NCI-H146 (cell line): ENCODE measurements at places on chromosomes 12 and 14.
A peak's percentile ranks its signal among the peaks of the same experiment; 100 is the strongest.

DNA sequence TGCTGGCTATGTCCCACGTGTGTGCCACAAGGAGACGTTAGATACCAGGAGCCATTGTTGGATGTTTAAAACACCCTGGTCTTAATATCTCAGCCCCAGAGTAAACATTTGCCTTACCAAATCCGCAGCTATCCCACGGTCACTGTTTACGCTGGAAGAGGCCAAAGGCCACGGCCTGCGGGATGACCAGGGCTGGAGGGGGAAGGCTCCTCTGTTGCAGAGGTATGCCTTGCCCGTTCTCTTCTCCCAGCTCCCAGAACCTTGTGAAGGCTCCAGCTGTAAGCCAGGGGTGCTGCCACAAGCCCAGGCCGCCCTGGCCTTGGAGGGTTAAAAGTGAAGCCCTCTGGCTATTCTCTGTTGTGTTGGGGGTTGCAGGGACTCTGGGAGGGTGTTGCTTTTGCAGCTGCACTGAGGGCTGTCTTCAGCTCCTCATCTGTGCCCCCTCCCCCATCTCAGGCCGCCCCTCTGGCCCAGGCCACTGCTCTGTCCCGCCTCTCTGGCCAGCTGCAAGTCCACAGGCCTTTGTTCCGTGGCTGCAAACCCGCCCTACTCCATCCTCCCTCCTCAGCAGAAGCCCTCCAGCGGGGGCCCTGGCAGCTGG lies 2.5 kb downstream of the PLEKHG3 start:
- DNase-seq, result no peak

- no peak for DNase-seq
These were observed 283.4 kb downstream of the CEP128 start for GRCh38 chr14:80658155-80658554.

DNA sequence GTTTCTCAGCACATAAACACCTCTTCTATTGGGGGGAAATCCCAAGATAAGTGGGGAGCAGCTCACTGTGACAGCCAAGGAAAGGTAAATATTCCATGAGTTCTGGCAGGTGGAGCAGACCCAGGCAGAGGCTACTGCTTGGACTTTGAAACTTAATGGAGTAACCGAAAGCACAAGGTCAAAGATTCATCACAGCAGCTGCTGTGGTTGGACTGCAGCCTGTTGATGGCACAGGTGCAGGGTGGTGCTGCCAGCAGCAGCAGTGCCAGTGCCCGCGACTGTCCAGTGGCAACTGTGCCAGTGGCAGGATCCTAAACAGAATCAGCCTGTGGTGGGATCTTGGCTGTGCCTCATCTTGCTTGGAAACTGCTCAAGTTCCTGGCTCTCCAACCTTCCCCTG lies 81.4 kb upstream of the ARID2 start:
- DNase-seq, result no peak

GRCh38 chr14:63692310-63693020 lies 35.4 kb downstream of the SGPP1 start:
- DNase-seq, result no peak

DNA sequence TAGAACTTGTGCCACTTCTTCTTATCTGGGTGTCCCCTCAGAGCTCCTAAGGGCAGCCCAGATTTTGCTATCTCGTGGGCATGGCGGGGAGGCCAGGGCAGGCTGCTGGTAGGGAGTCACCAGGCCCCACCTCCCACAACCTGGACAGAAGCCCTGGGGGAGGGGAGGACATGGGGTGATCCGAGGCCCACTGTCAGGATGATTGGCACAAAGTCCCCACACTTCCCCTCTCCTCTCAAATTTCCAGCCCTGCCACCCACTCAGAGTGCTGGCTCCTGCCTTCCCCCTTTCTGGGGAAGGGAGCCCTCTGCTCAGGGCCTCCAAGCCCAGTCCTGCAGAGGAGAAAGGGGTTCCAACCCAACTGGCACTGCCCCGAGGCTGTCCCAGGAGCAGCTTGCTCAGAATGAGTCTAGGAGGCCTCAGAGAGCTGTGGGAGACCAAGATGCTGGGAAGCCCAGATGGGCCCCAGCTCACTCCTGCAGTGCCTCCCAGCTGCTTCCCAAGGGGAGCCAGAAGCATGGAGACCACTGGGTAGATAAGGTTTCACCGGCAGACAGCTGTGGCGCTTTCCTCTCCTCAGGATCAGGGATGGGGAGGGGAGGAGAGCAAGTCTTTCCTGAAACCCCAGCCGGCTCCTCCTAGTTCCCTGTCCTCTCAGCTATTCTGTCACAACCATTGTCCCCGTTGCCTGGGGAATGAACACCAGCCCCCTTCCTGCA lies 82.8 kb downstream of the B4GALNT3 start:
- no peak for DNase-seq

DNA sequence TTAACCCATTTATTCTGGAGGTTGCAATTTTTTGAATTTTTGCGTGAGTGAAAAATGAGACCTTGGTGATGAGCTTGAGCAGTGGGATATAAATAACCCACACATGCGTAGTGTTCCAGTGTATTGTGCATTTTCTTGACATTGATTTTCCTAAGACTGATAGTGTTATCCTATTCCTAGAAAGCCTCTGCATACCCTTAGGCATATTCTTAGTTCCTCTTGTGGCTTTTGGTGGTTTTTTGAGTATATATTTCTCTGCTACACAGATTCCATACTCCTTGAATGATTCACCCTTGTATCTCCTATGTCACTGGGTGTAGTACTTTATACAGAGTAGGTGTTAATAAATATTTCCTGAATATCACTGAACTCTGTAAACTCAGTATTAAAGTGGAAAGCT lies 363.4 kb upstream of the PDE3A start:
- no peak for DNase-seq

- DNase-seq, result no peak
These were observed 83.7 kb downstream of the TNFAIP2 start for GRCh38 chr14:103206836-103207387.

DNA sequence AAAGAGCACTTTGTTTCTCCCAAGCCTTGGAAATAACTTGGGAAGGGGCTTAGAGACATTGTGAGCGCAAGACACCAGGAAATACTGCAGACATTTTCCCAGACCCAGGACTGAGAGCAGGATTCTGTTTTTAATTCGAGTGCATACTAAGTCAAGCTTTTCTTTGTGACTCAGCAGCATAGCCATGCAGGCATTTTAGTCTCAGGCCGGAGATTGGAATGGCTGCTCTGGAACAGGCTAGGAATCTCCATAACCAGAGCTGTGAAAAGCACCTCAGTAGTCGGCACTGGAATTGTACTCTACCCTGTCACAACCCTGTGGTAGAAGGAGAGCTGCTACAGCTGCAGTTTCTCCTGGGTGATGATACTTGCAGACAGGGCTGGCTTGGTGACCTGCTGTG lies 28.9 kb upstream of the GARIN6 start:
- no peak for DNase-seq

GRCh38 chr14:105861985-105862465 lies 335.6 kb downstream of the TMEM121 start:
- no peak for DNase-seq

DNA sequence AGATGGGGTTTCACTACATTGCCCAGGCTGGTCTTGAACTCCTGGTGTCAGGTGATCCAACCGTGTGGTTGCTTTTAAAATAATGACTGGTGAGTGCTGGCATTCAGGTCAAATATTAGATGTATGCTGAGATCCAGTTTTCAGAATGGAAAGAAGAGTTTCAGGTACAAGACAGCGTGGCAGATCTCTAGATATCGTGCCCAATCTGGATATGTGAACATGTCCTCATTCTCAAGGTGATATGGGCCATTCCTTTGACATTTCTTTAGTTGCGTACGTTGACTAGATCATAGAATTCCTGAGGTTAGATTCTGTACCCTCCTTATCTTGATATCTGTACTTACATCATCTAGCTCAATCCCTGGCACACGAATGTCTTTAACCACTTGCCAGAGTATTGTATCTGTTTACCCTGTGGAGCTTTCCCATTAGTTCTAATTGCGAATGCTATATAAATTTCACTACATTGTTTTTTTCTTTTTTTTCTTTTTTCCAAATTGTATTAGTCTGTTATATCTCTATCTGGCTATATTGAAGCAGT lies 80.2 kb downstream of the ANO6 start:
- no peak for DNase-seq

DNA sequence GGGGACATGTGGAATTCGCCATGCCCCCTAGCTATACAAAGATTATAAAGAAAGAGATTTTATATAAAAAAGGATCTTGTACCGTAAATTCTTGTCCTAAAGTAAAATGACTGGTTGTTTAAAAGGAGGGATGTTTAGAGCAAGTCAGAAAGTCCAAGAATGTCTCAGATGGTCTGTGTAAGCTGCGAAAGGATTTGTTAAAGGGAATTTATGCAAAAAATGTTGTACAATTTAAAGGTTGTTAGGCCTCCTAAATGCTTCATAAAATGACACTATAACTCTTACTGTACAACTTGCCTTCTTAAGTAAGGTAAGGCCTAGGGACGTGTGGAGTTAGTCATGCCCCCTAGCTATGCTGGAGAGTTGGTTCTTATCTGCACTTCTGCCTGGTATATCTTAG lies 237.6 kb downstream of the KCNH5 start:
- no peak for DNase-seq

DNA sequence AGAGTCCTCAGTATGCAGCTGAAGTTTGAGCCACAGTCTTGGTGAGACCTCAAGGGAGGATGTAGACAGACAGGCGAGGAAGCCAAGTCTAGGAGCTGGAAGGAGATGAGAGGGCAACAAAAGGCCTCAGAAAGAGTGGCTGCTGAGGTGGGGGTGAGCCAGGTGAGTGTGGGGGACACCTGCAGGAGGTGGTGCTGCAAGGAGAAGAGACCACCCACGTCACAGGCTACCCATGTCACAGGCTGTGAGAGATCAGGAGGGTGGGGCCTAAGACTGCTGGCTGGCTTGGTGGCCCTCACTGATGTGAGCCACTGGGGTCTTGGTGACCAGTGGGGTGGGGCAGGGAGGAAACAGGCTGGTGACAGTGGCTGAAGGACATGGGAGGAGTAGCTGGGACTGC lies 97.3 kb downstream of the KIF26A start:
- no peak for DNase-seq

- no peak for DNase-seq
These were observed 144.0 kb upstream of the KRR1 start for GRCh38 chr12:75655315-75655806.

GRCh38 chr12:81759190-81760051 lies at the start of gene PPFIA2:
Gene PPFIA2, minus strand, starts transcription at chr12:81759350.
- DNase-seq, result peak; percentile 90

DNA sequence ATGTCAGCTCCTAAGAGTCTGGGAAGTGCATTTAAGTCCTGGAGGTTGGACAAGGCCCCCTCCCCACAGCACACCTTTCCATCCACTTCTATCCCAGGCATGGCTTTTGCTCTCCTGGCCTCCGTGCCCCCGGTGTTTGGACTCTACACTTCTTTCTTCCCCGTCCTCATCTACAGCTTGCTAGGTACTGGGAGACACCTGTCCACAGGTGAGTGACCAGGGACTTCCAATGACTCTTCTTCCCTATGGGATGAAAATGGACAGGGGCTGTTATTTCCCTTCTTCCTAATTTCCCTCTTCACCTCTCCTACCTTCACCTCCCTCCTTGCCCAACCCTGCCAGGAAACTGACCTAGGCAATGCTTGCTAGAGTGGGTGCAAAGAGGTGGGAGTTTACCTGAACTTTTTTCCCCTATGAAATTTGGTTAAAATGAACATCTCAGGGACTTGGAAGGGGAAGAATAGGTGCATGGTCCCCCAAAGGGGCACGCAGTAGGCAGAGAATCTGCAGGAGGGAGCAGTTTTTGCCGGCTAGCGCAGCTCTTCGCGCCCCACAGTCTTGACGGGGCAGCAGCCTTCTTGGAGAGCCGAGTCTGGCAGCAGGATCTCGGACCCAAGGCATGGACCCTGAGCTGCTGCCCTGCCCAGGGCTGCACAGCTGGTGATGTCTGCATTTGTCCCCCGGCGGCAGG lies 9.2 kb downstream of the ARHGEF25 start:
- no peak for DNase-seq

GRCh38 chr14:42001431-42001830 lies 394.8 kb downstream of the LRFN5 start:
- DNase-seq, result no peak

DNA sequence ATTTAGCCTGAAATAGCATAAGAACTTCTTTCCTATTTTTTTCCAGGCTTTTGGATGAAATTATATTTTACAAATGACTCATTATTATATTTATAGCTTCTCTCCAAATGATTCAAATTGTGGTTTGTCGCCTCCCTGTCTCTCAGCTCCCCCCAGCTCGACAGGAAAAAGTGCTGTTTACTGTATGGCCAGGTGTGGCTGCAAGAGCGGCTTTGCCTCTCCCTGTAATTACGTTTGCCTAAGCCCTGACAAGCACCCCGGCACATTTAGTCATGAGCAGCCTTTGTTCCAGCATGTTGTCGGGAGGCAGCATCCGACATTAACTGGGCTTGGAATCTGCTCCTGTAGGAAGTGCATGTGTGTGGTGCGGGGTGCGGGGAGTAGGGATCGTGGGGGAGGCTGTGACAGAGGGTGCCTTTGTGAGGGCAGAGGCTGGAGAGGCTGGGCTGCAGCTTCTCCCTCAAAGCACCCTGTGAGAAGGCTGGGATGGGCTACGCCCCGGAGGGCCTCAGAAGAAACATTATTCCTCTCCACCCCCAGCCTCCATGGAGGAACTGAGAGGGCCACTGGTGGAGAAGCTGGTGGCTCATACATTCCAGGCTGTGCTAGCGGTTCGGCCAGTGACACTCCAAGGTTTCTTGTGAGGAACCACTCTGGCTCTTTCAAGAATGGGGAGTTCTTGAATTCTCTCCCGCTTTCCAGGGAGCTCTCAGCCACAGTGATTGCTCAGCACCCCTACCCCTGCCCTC lies 42.1 kb upstream of the CTDSP2 start:
- DNase-seq, result peak; percentile 92

GRCh38 chr12:6229224-6230218 lies 29.3 kb downstream of the CD9 start:
- no peak for DNase-seq

DNA sequence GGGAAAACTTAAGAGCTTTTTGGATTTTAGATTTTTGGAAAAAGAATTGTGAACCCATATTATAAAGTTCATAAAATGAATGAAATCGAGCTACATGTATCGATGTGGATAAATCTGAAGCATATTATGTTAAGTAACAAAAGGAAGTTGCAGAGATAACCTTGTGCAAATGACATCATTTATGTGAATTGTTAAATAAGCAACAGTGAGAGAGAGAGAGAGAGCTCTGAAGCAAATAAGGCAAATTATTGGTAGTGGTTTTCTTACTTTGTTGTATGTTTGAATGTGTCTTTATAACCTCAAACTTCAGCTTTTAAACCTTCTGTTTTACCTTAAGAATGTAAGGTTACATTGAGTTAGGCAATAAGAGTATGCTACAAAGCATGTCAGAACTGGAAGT lies 78.8 kb downstream of the ERC1 start:
- DNase-seq, result no peak

DNA sequence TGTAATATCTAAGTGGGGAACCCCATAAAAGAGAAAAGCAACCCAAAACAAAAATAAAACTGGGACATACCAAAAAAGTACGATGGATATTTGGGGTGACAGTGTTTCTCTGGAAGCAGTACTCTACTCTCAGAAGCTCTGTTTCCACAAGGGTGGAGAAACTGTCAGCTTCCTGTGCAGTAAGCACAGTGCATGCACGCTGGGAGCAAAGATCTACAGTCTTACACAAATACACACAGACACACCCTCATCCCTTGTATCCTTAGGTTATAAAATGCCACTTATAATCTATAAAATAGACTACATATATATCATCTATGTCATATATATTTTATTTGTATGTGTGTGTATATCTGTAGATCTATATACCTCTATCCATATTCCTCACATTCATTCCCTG lies 225.8 kb upstream of the SOX5 start:
- DNase-seq, result no peak

GRCh38 chr14:69987406-69988121 lies 108.3 kb downstream of the SMOC1 start:
- DNase-seq, result no peak

- no peak for DNase-seq
These were observed 100.1 kb downstream of the DYRK2 start for GRCh38 chr12:67748743-67749040.
